CD4-positive, CD25-positive, alpha-beta regulatory T cell (primary cell): ENCODE measurements at places on chromosomes 12 and 14.

DNA sequence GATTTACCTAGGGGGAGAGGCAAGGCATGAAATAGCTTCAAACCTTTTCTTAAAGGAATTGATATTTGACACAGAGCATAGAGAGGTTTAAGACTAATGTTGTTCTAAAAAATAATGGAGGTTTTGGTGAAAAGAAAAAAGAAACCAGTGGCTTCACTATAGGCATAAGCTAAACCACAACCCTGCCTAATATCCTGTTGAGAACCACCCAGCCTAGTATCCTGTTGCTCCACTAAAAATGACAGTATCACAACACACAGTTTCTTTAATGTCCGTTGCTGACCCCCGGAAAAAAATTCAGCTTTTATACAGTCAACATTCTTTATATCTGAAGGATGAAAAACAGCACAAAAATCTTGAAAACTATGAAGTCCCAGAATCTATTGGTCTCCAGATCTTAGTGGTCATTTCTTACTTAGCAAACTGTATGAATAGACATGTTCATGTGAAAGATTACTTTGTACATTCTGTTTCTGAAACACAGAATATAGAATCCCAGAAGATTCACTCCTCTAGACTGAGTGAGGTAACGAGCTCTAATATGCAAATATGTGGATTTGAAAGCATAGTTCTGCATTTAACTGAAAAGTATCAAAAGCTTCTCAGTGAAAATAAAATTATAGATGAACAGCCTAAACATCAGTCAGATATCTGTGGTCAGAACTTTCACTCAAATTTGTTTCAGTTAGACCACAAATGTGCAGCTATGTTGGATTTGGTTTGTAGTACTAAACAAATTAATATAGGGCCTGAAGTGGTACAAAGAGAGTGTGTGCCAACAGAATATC, 40.5 kb downstream of the GALC start:
- peaks cover 31% of the 10 kb centered on the region for H3K4me1 ChIP-seq
- H3K27ac ChIP-seq = peak overlapping the region; percentile 67
- no peaks in the 10 kb centered on the region for H3K27me3 ChIP-seq
- H3K4me3 ChIP-seq = peak overlapping the region; percentile 75
- peaks cover 12% of the 10 kb centered on the region for H3K36me3 ChIP-seq

GRCh38 chr12:71010143-71010479, 89.6 kb upstream of the PTPRR start:
- DNase-seq = no peak
- H3K4me3 ChIP-seq = no peak overlapping the region
- no peaks in the 10 kb centered on the region for H3K4me1 ChIP-seq
- H3K36me3 ChIP-seq = no peaks in the 10 kb centered on the region
- no peaks in the 10 kb centered on the region for H3K27me3 ChIP-seq

- DNase-seq = no peak
- H3K27me3 ChIP-seq = peaks cover 6% of the 10 kb centered on the region
- H3K27ac ChIP-seq = no peak overlapping the region
- no peaks in the 10 kb centered on the region for H3K36me3 ChIP-seq
- no peaks in the 10 kb centered on the region for H3K4me1 ChIP-seq
Measured at GRCh38 chr12:15863984-15864383, 18.2 kb upstream of the STRAP start.

DNA sequence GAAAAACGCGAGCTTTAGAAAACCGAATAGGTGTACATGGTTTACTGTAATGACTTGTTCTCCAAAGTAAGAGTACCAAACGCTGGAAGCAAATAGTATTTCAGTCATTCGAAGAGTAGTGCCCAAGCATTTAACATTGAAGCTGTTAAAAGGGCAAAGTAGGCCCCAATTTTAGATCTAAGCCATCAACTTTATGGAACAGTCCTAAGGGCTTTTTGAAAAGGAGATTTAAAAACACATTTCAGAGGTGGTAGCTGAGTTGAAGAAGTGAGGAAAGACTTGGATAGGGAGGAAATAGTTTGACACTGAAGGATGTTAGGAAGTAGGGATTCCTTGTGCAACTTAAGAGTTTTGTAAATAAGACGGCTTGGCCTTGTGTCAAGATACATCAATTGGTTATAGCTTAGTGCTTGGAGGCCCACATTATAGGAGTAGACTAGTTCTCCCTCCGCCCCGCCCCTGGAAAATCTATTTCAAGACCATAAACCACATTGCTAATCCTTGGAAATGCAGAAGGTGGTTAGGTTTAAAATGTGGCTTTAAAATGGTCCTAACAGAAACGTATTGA, 783 bp upstream of the TUBA1B start:
- DNase-seq = no peak
- H3K36me3 ChIP-seq = peaks cover 17% of the 10 kb centered on the region
- no peaks in the 10 kb centered on the region for H3K27me3 ChIP-seq
- H3K4me1 ChIP-seq = peaks cover 30% of the 10 kb centered on the region
- peak overlapping the region; percentile 95 for H3K27ac ChIP-seq

DNA sequence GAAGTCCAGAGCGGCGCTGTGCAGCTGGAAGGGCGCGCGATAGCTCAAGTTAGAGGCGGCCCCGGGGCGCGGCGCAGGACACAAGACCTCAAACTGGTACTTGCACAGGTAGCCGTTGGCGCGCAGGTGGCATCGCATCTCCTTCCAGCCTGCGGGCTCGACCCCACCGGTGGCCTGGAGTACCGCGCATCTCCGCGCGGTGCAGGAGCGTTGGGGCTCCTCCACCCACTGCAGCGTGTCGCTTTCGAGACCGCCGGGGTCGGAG, 553 bp downstream of the CLEC14A start:
- H3K27me3 ChIP-seq = peaks cover 16% of the 10 kb centered on the region
- no peak overlapping the region for H3K27ac ChIP-seq
- H3K4me1 ChIP-seq = peaks cover 15% of the 10 kb centered on the region
- H3K36me3 ChIP-seq = no peaks in the 10 kb centered on the region

DNA sequence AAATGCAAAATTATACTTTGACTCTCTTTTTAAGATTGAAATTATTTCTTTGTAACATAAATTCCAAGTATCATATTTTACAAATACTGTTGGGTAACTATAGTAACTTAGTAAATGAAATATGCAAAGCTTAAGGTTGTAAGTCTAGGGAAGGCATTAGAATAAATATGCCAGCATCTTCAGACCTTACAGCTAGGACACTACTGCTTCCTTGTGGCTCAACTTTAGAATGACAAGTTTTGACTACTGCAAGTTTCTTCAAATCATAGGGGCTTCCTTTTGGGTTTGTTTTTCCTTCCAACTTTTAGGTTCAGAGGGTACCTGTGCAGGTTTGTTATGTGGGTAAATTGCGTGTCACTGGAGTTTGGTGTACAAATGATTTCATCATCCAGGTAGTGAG, 17.7 kb upstream of the ANP32D start:
- H3K27me3 ChIP-seq = peaks cover 8% of the 10 kb centered on the region
- no peaks in the 10 kb centered on the region for H3K36me3 ChIP-seq
- H3K27ac ChIP-seq = no peak overlapping the region
- H3K4me3 ChIP-seq = no peak overlapping the region
- DNase-seq = peak; percentile 47
- no peaks in the 10 kb centered on the region for H3K4me1 ChIP-seq

DNA sequence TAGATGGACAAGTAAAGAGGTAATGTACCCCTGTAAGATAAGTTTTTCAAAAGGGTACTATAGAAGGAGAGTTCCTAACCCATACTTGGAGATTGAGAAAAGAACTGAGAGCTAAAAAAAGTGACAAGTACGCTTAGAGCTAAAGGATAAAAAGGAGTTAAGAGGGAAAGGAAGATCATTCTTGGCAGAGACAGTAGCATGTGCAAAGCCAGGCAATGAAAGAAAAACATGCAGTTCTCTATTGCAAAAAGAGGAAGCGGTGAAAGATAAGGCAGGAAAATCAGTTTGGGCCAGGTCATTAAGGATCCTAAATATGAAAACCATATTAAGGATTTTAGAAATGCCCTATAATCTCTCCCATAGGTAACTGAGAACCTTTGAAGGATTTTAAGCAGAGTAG, 500.4 kb upstream of the GARIN6 start:
- H3K27ac ChIP-seq = no peak overlapping the region
- DNase-seq = no peak
- H3K27me3 ChIP-seq = no peaks in the 10 kb centered on the region
- no peaks in the 10 kb centered on the region for H3K4me1 ChIP-seq
